Daoy (cell line): ENCODE measurements at places on chromosomes 2 and 18.

GRCh38 chr2:50953021-50953420 is 78.9 kb downstream of the NRXN1 start:
- no peak for DNase-seq

- DNase-seq = no peak
These were observed 362.3 kb downstream of the FIGN start for GRCh38 chr2:163373496-163373895.

GRCh38 chr18:45991788-45992187 is 24.7 kb upstream of the EPG5 start:
- no peak for DNase-seq

DNA sequence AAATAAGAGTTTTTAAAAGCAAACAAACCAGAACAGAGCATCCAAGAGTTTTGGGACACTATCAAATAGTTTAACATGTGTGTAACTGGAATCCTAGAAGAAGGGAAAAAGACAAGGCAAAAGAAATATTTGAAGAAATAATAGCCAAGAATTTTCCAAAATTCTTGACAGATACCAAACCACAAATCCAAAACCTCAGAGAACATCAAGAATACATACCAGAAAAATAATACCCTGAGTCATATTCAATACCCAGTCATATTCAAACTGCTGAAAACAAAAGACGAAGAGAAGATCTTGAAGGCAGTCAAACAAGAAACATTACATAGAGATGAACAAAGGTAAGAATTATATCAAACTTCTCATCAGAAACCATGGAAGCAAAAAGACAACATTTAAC is 22.9 kb downstream of the INO80C start:
- no peak for DNase-seq

- no peak for DNase-seq
These were observed 39.6 kb downstream of the DOCK10 start for GRCh38 chr2:225002656-225003045.

DNA sequence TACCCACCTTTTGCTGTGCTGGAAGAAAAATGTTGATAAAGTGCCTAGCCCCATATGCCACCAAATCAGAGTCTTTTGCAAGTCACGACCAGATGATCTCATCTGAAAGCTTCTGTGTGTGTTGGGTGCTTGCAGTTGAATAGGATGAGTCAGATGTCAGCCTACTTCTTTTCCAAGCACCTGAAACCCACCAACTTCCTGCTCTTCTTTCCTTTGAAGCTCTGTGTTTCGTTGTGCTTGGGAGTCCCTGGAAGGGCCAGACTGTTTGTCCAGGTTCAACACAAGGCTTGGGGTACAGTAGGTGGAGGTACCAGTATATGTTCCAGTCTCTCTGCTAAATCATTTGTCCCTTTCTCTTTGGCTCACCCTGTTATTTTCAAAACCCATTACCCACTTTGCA is 36.8 kb upstream of the LCLAT1 start:
- DNase-seq = peak; percentile 81

- DNase-seq = no peak
These were observed 14.0 kb downstream of the MBD2 start for GRCh38 chr18:54210463-54210862.

DNA sequence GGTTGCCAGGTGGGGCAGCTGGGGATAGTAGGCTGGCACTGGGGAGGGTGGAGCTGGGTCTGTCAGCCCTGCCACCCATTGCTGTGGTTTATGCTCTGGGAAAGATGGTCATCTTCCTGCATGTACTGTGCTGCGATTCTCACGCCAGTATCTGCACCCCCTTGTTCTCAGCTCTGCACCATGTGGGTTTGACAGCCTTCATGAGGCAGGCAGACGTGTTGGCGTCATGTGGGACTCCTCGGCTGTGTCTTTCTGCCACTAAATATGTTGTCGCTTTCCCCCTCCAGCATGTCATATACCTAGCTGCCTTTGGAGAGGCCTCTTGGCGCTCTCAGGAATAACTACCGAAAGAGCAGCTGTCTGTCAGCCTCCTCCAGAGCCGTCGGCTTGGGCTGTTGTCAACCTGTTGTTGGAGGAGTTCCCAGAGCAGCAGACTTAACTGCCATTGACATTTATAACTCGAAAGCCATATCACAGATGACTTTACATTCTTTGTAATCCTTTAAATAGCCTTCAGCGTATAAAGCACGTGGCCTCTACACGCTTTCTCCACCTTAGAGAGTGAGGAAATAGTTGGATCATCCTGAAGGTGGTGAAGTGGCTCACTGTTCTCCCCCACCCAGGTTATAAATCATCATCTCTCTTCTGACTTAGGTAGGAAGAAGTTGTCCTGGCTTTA is 80.4 kb upstream of the MGAT5 start:
- DNase-seq = no peak

DNA sequence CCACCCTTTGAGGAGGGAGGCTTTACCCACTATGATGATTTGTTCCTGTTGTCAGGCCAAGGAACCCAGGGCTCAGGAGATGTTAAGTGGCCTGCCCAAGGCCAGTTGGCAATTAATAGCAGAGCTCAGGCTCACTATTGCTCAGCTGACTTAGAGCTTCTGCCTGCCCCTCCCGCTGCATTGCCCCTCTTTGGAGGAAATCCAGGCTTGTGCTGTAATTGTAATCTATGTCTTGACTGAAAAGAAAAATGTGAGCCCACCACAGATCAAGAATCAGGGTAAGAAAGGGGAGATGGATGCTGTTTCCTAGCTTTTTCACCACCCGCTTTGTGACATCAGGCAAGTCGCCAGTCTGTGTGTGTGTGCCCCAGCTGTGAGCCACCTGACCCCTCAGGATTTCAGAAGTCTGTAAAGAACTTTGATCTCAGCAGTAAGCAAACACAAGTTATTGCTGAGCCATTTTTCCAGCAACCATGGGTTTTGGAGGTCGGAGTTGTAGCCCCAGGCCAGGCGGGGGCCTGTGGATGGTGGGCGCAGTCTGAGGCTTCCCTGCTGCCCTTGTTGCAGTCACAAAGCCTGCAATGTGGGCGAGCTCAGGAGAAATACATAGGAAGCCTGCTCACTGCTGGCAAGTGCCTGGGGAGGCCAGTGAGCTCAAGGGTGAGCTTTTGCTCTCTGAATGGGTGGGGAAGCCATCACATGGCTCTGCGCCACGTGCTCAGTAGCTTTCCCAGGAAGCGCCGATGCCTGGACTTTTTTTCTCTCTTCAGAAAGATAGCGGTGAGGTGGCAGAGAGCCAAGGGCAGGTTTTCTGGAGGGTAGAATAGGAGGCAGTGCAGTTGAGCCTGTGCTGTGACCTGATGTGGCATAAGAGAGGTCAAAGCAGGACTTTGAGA is 6.1 kb downstream of the CABLES1 start:
- DNase-seq = peak; percentile 49

- DNase-seq = no peak
These were observed 7.9 kb downstream of the MFSD6 start for GRCh38 chr2:190415794-190416775.
